Left ventricle myocardium inferior (tissue), 1 donor: ENCODE measurements at places on chromosomes 6 and 20. TPM values are rescaled to one million over a fixed set of nuclear protein-coding genes. Genes with fewer than 3 reads are reported as not detected.

DNA sequence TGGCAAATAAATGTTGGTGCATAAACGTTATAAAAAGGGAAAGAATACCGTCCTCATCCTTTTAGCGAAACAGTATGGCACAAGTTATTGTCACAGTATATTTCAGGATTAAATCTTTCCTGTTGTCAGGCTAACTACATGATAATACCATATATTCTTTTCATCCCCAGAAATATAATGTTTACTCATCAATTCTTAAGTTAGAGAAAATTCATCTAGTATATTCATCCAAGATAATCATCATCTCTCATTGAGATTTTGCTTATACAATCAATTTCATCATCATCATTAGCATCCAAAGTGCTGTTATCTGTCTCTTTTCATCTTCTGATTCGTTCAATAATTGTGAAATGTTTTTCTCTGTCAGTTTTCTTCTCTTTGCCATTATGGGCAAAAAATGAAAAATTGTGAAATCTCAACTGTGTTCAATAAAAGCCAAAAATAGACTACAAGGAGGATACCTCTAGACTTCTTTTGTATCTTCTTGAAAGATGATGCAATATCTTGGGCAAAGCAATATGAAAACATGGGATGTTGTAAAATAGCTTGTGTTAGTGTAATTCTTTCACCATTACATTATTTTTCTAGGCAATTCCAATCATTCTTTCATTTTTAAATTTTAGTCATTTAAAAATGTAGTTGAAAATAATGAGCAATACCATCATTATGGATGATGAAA, 2.6 kb downstream of the SPACA1 start:
- DNase-seq: no peak

Gene CST3
- total RNA-seq: 576 TPM

DNA sequence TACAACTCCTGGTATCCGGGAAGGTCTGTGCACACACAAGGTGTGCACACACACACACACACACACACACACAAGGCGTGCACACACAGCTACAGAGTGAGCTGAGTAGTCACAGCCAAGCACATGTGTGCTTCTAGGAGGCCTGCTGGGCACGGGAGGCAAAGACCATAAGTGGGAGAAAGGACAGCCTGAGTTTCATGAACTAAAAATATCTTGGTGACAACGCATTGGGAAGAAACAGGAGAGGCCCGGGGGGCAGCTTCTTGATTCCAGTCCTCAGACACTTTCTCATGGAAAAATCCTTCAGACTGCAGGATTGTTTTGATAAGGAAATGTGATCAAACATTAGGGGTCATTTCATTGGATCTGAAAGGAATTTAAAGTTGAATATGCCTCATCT, 2.6 kb downstream of the TRAF3IP2 start:
- peak; percentile 63 for DNase-seq

Gene BAG2
- 11.2 TPM for total RNA-seq

DNA sequence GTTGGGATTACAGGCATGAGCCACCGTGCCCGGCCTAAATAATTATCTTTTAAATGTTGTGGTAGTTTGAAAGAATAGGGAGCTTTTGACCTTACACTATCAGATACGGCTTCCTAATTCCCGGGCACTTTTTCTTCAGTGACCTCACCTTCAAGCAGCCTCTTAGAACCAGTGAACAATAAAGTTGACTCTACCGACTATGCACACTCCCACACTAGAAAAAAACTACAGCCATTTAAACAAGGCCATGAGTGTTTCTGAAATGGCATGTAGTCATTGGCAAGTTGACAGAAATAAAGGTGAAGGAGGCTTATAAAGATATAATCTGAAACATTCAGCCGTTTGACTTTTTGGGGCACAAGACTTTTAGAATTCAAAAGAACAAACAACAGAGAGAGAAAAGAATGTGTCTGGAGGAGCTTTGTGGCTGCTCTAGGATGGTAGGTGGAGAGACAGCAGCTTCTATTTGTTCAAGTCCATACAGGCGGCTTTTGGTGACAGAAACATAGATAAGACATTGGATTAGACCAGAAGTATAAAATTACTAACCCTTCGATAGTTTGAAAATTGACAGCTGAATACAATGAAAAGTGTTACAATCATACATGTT, 75.2 kb downstream of the GJA1 start:
- DNase-seq: no peak

DNA sequence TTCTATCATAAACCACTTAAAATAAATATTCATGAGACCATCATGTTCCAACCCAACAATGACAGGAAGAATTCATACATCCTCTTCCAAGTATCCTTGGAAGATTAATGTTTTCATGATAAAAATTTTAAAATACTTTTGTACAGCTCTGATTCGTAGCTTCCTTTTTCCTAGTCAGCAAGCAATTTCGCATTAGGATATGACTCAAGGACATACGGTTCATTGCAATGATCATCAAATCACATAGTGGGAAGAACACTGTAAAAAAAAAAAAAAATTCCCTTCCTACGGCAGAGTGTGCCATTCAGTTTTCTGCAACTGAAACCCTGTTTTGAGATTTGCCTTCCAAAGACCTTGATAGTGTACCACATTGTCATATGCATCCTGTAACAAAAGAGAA, 35.3 kb upstream of the GFOD1 start:
- no peak for DNase-seq

DNA sequence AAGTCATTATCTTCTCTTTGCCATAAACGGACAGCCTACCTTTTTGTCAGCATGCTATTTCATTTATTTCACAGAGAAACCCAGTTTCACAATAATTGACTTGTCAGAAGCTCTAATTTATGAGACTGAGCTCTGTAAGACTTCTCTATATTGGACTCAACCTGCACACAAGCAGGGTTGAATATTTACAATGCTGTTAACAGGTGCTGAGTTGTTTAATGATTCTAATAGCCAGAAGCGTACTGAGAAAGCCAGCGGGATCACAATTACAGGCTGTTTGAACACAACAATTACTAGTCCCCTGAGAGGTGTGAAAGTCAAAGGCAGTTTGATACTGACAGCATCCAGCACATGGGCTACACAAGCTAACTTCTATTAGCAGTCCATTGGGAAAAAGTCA, 128.2 kb upstream of the SIM1 start:
- DNase-seq: no peak

- DNase-seq: no peak
Measured at GRCh38 chr6:122369536-122369935, 29.9 kb upstream of the HSF2 start.

Gene BICRAL
- total RNA-seq: 12.0 TPM

Gene ATAT1
- total RNA-seq: 2.7 TPM

- DNase-seq: no peak
Measured at GRCh38 chr6:160081398-160081797, 40.2 kb upstream of the SLC22A1 start.

GRCh38 chr6:129446272-129447197, 263.4 kb downstream of the ARHGAP18 start:
- no peak for DNase-seq

Gene RRAGD
- 123 TPM for total RNA-seq

DNA sequence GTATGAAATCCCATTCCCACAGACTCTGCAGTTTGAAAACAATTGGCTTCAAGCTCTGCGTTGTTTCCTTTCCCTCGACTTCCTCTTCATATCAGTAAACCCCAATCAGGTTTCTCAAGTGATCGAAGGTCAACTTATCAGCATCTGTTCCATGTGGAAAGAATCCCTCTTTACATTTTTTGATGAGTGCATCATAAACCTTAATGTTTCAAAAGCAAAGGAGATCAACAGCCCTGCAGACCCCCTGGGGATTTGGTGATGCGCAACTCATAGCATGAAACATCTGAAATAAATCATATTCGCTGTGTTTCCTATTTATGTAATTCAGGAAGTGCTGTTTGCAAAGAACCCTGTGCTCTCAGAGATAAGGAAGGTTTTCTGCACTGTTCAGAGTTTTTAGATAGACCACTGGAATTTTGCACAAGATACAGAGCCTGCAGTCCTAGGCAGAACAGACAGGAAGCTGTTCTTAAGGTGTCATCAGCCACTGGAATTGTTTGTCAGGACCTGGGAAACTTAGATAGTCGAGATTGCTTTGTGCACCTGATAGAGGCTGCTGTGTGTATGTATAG, 216.0 kb downstream of the HIVEP2 start:
- no peak for DNase-seq

Gene MPC1
- total RNA-seq: 531 TPM

Gene STX7
- 48.4 TPM for total RNA-seq

Gene ZSCAN31
- 8.0 TPM for total RNA-seq

DNA sequence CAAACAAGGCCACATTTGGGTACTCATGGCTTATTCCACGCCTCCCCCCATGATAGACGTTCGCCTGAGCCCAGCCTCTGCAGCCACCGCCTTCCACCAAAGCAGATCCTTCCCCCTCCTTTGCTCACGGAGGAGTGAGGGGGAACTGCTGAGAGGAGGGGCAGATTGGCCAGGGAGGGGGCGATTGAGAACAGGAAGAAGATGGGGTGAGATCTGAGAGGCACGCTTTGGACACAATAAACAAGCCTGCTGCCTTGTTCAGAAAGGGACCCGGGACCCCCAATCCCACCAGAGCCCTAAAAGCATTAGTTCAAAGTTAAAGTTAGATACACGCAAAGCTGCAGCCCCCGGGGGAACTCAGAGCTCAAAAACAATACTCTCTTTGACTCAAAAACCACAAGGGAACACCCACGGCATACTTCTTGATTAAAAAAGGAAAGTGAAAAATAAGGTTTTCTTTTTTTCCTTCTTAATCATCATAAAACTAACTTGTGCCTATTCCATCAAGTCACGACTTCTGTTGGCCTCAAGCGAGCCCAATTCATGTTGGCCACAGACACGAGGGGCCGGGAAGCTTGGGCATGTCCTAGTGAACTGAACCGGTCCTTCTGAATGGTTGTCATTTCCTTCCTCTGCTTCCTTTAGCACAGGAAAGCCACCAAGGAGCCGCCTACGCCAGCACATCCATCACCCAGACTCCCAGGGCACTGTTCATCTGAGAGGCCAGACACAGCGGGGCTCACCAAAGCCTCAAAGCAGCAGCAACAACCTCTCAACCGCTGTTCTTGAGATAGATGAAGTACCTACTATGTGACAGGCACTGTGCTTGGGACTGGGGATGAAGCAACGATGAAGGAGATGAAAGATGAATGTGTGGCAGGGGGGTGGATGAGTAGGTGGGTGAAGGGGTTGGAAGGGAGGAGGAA, 44.7 kb downstream of the NFATC2 start:
- no peak for DNase-seq

Gene GABRR1
- total RNA-seq: not detected
